Activated naive CD4-positive, alpha-beta T cell (primary cell): ENCODE measurements at places on chromosomes 11 and 22.

DNA sequence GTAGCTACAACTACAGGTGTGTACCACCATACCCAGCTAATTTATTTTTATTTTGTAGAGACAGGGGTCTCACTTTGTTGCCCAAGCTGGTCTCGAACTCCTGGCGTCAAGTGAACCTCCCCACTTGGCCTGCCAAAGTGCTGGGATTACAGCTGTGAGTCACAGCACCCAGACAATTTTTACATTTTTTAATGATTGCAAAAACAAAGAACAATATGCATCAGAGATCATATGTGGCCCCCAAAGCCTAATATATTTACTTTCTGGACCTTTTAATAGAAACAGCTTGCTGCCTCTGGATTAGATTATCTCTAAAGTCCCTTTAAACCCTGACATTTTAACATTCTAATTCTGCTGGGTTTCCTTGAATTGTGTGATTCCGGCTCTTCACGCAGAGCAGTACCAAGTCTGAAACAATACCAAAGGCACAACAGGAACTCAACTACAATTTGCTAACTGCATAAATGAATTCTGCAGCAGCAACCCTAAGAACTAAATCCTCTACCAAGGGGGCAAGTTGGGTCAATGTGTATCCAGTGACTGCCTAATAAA is 25.0 kb downstream of the RAB30 start:
- no peak for DNase-seq

- no peak for DNase-seq
Measured at GRCh38 chr11:70431611-70432010, 33.3 kb downstream of the CTTN start.

DNA sequence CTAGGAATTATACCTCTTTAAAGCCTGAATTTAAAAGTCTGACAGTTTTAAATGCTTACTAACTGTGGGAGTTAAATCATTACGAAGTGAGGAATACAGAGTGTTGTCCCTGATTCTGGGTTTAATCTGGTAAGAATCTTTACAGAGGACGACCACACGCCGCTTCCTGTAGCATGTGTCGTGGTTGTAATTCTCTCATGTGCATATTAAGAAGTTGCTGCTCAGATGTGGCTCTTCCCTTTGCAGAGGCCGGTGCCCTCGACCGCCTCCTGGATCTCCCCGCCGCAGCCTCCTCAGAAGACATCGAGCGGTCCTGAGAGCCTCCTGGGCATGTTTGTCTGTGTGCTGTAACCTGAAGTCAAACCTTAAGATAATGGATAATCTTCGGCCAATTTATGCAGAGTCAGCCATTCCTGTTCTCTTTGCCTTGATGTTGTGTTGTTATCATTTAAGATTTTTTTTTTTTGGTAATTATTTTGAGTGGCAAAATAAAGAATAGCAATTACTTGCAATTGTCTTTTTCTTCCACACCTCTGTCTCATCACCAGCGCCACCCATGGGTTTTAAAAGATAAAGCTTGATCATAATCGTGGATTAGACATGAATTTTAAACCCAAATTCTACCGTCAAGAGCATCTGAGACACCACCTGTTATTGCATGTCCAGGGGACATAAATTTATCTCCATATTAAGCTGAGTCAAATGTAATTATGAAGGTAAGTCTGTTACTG is 6.5 kb downstream of the GAL start:
- DNase-seq = no peak

DNA sequence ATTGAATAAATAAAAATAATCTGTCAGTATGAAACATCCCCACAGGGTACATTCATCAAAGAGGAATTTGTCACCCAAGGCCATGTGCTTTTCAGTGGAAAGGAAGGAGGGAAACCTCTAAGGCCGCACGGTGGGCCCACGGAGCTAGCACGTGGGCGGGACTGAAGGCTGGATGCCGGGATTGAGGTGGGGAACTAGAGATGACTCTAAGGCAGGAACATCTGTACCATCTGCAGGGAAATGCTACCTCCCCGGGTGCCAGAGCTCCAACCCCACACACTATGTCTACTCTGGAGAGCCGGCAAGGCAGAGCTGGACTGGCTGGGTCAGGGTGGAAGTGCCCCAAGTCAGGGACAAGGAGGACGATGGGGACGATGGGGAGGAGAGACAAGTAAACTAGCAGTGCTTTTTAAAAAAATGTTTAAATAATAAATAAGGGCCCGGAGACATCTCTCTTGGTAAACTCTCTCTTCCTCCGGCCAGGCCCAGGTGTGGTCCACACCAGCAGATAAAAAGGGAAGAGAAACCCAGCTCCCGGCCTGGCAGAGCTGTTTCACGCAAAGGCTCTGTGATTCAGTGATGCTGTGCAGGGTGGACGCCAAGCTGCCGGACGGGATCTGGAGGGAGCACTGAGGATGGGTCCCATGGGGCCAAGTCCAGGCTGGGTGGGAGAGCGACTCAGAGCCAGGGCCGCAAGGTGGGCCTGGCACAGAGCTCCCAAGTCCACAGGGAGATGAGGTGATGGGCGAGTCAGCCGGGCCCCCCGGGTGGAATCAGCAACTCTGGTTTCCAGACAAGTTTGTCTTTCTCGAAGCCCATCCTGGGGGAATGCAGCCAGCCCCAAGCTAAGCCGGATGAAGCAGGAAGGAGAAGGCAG is 5.8 kb downstream of the LIF start:
- DNase-seq = no peak

DNA sequence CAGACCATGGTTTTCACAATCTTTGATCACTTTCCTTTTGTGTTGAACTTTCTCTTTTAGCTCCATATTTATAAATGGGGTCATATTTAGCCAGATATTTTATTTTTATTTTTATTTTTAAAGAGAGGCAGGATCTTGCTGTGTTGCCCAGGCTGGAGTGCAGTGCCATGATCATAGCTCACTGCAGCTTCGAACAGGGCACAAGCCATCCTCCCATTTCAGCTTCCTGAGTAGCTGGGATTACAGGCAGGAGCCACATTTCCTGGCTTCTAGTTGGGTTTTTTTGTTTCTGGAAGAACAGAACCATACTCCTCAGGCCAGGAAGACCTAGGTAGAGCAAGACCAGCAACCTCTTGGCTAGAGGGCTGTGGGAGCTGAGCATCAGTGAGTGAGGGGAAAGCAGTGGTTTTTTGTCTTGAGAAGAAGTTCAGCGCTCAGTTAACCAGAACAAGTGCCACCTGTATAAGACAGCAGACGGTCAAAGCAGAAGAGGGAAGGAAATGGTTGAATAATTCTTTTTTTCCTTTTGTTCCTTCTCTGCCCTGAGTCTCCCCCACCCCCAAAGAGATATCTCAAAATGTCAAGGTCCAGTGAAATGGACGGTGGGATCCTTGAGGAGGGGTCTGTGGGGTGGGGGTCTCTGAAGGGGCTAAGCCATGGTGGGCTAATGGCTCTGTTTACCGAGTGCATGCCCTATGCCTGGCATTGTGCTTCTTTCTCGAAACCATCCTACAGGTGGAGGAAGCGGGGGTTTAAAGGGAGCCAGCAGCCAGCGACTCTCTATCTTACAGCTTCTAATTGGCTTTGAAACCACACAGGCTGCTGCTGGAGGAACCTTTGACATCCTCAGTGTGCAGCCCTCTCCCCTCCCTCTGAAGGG is 63.0 kb downstream of the PTPRJ start:
- no peak for DNase-seq

DNA sequence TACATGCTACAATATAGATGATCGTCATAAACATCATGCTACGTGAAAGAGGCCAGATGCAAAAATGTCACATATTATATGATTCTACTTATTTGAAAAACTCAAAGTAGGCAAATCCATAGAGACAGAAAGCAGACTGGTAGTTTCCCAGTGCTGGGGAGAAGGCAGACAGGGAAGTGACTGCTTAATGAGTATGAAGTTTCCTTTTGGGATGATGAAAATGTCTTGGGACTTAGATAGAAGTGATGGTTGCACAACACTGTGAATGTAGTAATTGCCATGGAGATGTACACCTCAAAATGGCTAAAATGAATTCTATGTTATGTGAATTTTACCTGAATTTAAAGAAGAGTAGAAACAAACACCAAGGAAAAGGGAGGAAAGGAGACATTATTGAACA is 45.2 kb upstream of the EHF start:
- DNase-seq = no peak

- no peak for DNase-seq
Measured at GRCh38 chr22:46010951-46011626, 34.1 kb upstream of the WNT7B start.

- DNase-seq = no peak
Measured at GRCh38 chr11:7016011-7016410, 4.1 kb downstream of the ZNF214 start.

GRCh38 chr11:127873478-127873877 is 713.9 kb downstream of the ETS1 start:
- DNase-seq = no peak

- no peak for DNase-seq
Measured at GRCh38 chr11:105027678-105028077, 4.7 kb upstream of the CASP5 start.

- no peak for DNase-seq
Measured at GRCh38 chr11:19474954-19475721, 234.4 kb upstream of the E2F8 start.

DNA sequence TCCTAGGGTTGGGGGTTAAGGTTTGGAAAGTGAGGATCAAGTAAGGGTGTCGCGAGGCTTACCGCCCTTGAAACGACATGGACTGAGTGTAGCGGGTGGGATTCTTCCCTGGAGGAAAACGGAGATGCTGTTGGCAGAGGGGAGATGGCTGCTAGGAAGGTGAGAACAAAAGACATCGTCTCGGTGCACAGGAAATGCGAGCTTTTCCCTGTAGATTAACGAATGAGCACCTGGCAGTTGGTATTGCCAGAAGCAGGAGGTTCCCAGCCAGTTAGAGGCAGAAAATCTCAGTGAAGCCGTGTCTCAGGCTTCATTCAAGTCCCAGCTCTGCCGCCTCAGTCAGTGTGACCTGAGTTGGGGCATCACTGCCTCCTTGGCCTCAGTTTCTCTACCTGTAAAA is 1.4 kb upstream of the LHFPL7 start:
- DNase-seq = no peak

GRCh38 chr22:39534092-39534506 is 1.6 kb upstream of the RPS19BP1 start:
- DNase-seq = no peak

- no peak for DNase-seq
Measured at GRCh38 chr11:78510597-78510996, 64.1 kb downstream of the NARS2 start.
